ENCODE measurements at places on chromosomes 16 and 17.

DNA sequence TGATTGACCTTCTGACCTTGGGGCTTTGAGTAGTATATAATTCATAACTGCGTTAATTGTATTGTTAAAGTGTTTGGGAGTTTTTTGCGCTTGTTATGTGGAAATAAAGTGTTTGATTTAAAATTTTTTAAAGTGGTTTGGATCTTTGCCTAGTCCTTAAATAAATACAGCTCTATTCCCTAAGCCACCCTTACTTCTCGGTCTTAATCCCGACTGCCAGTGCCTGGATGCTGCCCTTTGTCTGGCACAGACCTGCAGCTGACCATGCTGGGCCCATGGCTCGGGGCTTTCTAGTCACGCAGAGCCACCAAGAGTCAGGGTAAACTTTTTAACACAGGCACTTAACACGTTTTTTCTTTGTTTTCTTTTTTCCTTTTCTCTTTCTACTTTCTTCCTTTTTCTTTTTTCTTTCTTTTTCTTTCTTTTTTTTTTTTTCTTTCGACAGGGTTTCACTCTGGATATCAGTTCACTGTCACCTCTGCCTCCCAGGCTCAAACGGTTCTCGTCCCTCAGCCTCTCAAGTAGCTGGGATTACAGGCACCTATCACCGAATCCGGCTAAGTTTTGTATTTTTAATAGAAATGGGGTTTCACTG is 19.6 kb upstream of the SLC5A11 start:
- DNase-seq = no peak

GRCh38 chr17:81339534-81340296 is 44.6 kb upstream of the SLC38A10 start:
- DNase-seq = no peak

- no peak for DNase-seq
These were observed 130.8 kb upstream of the RCVRN start for GRCh38 chr17:10035885-10036284.

DNA sequence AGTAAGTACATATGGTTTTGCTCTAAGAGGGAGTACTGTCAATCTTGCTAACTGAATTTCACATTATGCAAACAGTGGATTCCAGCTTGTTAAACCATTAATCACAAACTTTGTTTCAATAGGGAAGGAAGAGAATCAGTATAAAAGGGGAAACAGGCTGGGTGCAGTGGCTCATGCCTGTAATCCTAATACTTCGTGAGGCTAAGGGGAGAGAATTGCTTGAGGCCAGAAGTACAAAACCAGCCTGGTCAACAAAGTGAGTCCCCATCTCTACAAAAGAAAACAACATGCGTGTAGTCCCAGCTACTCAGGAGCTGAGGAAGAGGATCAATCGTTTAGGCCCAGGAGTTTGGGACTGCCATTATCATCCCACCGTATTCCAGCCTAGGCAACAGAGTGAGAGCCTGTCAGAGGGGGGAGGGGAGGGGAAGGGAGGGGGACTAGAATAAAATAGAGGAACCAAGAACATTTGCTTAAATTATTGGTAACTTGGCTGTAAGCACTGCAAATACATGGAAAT is 65.7 kb downstream of the FBXL20 start:
- no peak for DNase-seq

GRCh38 chr17:49334744-49335512 is 27.1 kb downstream of the ZNF652 start:
- DNase-seq = no peak

DNA sequence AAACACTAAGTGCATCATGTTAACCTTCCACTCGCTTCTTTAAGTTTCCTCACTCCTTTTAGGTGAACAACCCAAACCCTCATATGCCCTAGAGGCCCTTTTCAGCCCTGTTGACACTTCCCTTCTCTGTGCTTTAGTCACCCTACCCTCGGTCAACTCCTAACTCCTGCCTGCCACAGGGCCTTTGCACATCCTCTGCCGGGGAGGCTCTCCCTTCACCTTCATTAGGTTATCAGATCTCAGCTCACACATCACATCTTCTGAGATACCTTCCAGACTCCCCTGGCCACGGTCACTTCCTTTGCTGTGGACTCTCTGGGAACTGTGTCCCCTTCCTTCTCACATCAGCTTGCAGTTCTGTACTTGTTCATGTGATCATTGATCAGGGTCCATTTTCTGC is 574.4 kb downstream of the MAF start:
- no peak for DNase-seq

- no peak for DNase-seq
These were observed 98.2 kb downstream of the AXIN2 start for GRCh38 chr17:65463242-65463641.

DNA sequence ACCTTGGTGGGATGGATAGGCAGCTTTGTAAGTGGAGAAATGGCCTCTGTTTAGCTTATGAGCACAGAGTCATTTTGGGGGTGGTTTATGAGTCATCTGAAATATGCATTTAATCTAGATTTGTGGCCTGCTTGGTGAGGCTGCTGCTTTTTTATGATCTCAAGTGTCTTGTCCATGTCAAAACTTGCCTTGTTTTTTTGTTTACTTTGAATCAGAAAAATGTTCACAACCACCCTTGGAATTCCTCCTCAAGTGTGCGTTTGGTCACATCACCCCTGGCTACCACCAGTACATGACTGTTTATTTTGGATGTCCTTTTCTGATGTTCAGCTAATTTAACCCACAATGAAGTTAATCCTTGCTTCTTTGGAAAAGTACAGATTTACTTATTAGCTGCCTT is 64.6 kb downstream of the FTO start:
- no peak for DNase-seq

- no peak for DNase-seq
These were observed 16.2 kb upstream of the KIFC3 start for GRCh38 chr16:57818377-57819064.

- DNase-seq = no peak
These were observed 13.0 kb downstream of the RIPOR1 start for GRCh38 chr16:67541391-67542263.

DNA sequence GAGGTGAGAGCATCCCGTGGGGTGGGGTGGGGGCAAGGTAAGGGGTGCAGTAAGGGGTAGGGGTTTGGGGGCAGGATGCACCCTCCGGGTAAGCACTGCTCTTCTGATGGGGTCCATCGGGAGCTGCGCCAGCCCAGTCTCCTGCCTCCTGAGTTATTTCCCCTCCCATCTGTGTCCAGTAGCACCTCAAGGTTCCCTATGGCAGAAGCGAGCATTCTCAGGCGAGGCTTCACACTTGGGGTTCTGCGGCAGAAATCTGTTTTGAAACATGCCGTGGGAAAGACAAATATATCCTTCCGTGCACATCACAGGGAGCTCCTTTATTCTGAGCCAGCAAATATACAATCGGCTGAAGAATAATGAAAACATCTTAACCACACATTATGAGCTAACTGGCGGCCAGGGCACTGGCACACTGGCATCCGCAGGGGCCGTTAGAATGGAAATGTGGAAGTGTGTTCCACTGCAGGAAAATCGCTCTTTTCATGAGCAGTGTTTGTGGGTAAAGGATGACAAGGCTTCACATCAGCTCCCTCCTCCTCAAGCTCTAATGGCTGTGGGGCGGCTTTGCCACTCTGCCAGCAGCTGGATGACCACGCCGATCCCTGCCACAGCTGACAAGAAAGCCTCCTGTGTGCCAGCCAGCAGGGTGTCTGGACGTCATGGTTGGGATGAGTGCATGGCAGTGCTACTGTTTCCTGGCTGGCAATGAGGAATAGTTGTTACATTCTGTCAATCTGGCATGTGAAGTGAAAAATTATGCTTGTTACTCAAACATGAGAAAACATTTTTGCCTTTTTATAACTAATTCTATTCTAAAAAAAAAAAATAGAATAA is 20.0 kb downstream of the MTHFSD start:
- DNase-seq = no peak

- DNase-seq = no peak
These were observed 77.5 kb downstream of the KANSL1 start for GRCh38 chr17:46115699-46116098.

DNA sequence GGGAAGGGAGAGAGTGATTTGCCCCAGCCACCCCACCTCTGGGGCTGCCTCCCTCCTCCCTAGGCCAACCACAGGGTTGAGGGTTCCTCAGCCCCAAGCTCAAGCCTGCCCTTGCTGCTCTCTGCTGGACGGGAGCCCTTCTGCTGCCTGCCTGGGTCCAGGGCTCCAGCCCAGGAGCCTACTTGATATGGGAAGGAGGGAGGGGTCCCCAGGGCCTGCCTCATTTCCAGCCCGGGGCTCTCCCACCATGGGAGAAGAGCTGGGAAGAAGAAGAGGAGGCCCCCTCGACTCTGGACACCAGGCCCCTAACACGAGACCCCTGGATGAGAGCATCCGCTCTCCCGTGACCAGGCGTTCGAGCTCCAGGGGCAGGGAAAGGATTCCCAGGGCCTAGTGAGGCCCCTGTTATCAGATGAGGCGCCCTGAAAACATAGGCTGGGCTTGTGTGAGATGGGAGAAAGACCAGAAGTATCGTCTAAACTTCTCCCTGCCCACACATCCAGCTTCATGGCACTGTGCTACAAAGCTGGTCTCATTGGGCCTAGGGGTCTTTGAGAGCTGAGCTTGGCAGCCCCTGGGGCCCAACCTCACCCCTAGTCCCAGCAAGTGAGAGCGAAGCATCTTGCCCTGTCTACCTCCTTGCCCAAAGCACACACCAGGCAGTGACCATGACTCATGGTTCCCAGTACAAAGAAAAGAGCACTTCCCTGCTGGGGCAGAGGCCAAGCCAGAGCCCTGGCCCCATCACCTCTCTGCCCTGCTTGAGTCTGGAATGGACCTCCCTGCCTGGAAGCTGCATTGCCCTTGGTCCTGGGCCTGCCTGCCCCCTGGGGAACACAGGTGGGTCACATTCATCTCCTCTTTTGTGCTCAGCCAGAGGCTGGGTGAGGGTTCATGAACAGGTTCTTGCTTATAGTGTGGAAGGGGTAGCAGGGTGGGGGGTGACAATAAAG is 987 bp downstream of the SLC16A5 start:
- no peak for DNase-seq

- no peak for DNase-seq
These were observed 1.7 kb downstream of the KSR1 start for GRCh38 chr17:27457731-27458523.

GRCh38 chr17:55533608-55534007 is 22.4 kb upstream of the SMIM36 start:
- no peak for DNase-seq

- no peak for DNase-seq
These were observed 11.1 kb downstream of the PTRH2 start for GRCh38 chr17:59695945-59696681.

- DNase-seq = no peak
These were observed 48.0 kb downstream of the N4BP1 start for GRCh38 chr16:48561960-48562393.

DNA sequence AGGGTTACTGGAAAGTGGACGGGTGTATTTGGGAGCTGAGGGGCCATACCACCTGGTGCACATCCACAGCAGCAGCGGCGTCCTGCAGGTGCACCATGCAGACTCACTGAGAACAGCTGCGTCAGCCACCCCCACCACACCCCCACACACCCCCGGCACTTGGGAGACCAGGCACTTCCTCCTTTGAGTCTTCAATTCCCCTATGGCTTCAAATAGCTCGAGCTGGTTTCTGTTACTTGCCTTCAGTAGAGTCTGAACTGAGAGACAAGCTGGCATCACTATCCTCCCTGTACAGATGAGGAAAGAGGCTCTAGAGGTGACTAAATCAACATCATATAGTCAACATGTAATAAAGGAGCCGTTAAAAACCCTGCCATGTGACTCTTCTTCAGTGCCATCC is 15.4 kb downstream of the CUEDC1 start:
- DNase-seq = peak; percentile 71

DNA sequence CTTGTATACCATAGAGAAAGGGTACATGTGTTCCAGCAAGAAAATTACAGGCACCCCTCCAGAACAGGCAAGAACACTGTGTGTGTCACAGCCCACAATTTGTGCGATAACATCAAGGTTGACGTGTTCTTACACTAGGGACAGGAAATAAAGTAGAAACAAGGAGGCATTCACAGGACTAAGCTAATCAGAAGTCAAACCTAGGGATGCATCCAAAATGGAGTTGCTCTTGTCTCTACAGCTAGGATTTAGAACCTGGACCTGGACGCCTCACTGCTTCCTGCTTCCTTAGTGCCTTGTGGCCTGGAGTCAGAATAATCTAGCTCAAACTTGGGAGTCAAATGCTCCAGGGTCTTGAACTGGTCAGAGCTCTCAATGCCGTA is 41.3 kb downstream of the GINS3 start:
- DNase-seq = no peak

GRCh38 chr17:76987486-76988093 is 119.4 kb downstream of the MGAT5B start:
- no peak for DNase-seq

DNA sequence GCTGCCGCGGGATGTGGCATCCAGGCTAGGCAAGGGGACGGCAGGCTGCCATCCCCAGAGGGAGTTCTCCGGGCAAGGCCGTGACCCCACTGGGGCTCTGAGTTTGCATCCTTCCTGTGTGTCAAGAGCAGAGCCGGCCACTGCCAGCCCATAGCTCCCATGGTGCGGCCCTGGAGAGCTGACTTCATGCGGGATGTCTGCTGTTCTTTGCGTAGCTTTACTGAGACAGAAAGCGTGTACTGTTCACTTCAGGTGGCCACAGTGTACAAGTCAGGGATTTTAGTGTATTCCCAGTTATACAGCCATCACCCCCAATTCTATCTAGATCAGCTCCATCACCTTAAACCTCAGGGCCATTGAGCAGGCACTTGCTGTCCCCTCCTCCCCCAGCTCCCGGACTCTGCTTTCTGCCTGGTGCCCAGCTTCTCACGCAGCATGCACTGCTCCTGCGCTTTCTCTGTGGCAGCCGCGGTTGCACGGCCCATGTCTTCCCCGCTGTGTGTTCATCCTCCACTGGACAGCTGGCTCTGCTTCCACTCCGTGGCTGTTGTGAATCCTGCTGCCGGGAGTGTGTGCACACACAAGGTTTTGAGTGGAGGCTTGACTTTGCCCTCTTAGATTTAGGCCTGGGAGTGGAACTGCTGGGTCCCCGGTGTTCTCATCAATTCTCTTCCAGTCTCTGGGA is 71.2 kb downstream of the KLHDC4 start:
- DNase-seq = no peak

DNA sequence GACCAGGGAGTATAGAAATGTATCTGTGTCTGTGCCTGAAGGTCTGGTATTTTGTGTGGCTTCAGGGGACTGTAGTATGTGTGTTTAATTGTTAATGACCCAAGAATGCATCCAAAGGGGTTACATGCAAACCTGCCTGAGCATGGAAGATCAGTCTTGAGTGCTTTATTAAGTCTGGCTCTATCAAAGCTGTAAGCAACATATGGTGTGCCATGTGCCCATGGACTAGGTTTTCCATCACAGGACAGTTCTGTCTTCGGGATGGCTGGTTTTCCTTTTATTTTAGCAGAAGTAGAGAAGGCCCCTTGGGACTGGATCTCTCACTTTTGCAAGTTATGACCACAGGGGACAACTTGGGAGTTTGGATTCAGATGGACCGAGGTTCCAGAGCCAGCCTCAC is 18.2 kb downstream of the RBFOX1 start:
- DNase-seq = no peak

GRCh38 chr17:80265205-80266068 is 4.8 kb downstream of the RNF213 start:
- DNase-seq = peak; percentile 62

DNA sequence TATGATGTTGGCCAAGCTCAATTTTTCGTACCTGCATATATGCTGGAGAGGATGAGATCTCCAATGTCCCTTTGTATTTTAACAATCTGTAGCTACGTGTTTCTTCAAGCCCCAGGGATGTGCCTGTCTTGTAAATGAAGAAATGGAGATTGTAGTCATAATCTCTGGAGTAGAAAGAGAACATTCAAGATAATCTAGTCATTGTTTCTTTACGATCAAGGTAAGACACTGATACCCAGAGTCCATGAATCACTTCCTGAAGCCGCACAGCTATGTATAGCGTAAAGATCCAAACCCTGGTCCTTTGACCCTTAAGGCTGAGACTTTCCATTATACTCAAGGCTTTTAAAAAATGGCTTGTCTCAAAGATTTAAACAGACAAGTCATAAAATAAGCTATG is 205.5 kb downstream of the HS3ST3B1 start:
- DNase-seq = no peak
